ENCODE measurements at places on chromosomes 7 and 10. TPM values are rescaled to one million over a fixed set of nuclear protein-coding genes. Genes with fewer than 3 reads are reported as not detected.
A peak's percentile ranks its signal among the peaks of the same experiment; 100 is the strongest.

DNA sequence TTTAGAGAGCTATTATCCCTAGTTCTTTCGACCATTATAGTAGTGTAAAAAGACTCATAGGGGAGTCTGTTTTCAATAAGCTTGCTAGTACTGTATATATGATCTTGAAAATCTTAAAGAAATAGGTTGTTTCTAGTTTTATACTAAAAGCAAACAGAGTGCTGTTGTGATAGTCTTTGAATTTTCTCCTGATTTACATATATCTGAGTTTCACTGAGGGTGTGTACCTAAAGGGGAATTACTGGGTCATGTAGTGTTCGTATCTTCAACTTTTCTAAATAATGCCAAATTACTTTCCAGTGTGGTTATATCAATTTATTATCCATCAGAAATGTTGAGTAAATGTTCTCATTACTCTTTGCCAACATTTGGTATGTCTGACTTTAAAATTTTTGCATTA, 70.8 kb upstream of the BAMBI start:
- H3K27ac ChIP-seq = no peak overlapping the region
- DNase-seq = no peak
- peaks cover 5% of the 10 kb centered on the region for H3K36me3 ChIP-seq
- H3K4me1 ChIP-seq = no peaks in the 10 kb centered on the region
- no peak overlapping the region for H3K4me3 ChIP-seq

GRCh38 chr7:96076350-96076707, 245.6 kb downstream of the SLC25A13 start:
- DNase-seq = no peak
- H3K27me3 ChIP-seq = no peaks in the 10 kb centered on the region
- no peaks in the 10 kb centered on the region for H3K36me3 ChIP-seq
- H3K4me1 ChIP-seq = peaks cover 7% of the 10 kb centered on the region

GRCh38 chr7:102434039-102434486, 688 bp downstream of the ORAI2 start:
- H3K27ac ChIP-seq = peak overlapping the region; percentile 50
- H3K4me3 ChIP-seq = peak overlapping the region; percentile 47
- H3K4me1 ChIP-seq = peaks cover 14% of the 10 kb centered on the region
- H3K36me3 ChIP-seq = no peaks in the 10 kb centered on the region

DNA sequence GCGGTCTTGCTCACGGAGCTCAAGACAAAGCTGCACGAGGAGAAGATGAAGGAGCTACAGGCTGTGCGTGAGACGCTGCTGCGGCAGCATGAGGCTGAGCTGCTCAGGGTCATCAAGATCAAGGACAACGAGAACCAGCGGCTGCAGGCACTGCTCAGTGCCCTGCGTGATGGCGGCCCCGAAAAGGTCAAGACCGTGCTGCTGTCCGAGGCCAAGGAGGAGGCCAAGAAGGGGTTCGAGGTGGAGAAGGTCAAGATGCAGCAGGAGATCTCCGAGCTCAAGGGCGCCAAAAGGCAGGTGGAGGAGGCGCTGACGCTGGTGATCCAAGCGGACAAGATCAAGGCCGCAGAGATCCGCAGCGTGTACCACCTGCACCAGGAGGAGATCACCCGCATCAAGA, 51.4 kb downstream of the JAKMIP3 start:
- H3K4me3 ChIP-seq = no peak overlapping the region
- no peak overlapping the region for H3K27ac ChIP-seq
- H3K4me1 ChIP-seq = peaks cover 3% of the 10 kb centered on the region
- no peak for DNase-seq

- H3K27ac ChIP-seq = no peak overlapping the region
- DNase-seq = no peak
- no peaks in the 10 kb centered on the region for H3K4me1 ChIP-seq
- H3K36me3 ChIP-seq = no peaks in the 10 kb centered on the region
- H3K4me3 ChIP-seq = no peak overlapping the region
- H3K27me3 ChIP-seq = no peaks in the 10 kb centered on the region
Measured at GRCh38 chr10:109668703-109669102, 254.6 kb downstream of the XPNPEP1 start.

DNA sequence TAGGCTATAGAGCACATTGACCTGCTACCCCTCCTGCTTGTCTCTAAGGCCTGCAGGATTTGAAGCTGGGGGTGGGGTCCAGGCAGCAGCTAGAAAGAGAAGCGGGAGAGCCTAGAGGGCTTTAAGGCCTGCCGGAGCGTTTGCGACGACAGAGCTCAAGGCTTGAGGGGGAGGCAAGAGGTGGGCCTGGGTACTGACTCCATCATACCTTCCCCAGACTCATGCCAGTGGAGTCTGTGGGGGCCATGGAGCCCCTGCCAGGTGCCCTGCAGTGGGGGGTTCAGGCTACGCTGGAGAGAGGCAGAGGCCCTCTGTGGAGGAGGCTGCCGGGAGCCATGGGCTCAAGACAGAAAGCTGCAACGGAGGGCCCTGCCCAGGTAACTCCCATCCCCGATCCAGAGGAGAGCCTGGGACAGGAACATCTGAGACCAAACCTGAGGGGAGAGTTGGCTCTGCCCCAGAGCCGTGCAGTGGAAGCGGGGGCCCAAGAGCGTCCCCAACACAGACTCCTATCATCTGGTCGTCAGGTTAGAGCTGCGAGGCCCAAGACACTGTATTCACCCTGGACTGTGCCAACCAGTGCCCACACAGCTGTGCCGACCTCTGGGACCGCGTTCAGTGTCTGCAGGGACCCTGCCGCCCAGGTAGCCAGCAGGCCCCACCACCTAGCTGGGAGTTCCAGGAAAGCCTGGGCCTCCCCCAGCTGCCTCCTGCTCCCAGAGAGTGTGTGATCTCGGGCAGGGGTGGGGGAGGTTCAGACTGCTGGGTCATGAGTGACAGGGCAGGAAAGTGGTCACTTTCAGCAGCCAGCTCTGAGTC, 13.2 kb upstream of the ZNF862 start:
- no peak for DNase-seq
- H3K27me3 ChIP-seq = no peaks in the 10 kb centered on the region
- H3K4me3 ChIP-seq = no peak overlapping the region
- H3K27ac ChIP-seq = no peak overlapping the region
- H3K36me3 ChIP-seq = peaks cover 2% of the 10 kb centered on the region

SPDYE6 gene
- total RNA-seq = not detected

CLEC2L gene
- not detected for total RNA-seq

HMX3 gene
- total RNA-seq = not detected

RELN gene
- 39.3 TPM for total RNA-seq

ABLIM1 gene
- total RNA-seq = 31.3 TPM

All from liver (tissue), 10 donors.